ENCODE measurements at places on chromosomes 4 and X.

- no peak for DNase-seq
Measured at GRCh38 chr4:48073567-48074103, 57.1 kb downstream of the NIPAL1 start.

DNA sequence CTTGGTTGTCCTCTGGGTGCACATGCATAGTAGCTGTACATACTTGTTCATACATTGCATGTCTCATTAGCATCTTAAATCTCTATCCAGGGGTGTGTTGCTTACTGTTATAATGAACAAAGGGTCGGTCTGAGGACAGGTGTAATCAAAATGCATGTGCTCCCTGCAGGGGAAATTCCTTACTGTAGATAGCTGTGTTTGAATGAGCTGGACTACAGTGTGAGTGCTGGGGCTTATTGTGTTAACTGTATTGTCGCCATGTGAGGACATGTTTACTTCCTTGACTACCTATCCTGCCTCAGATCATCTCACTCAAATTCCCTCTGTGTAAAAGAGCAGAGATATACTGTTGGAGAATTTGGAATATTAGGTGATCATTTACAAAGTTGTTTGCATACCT is 98.7 kb downstream of the KLHL34 start:
- no peak for DNase-seq

DNA sequence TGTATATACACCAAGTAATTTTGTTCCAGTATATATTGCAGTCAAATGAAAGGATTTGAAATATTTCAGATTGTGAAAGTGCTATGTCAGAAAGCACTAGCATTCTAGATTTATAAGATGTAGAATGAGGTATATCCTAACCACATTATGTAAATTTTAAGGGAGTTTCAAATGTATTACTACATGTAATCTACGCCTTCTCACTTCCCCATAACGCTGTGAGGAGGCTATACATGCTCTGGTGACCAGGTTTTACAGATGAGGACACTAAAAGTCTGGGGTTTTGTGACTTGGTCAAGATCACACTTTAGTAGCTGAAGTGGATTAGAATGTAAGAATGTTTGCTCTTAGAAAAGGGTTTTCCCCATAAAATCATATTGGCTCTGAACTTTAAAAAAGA is 8.1 kb downstream of the ENPEP start:
- no peak for DNase-seq

GRCh38 chr4:48227662-48228061 is 42.0 kb downstream of the TEC start:
- DNase-seq: no peak

DNA sequence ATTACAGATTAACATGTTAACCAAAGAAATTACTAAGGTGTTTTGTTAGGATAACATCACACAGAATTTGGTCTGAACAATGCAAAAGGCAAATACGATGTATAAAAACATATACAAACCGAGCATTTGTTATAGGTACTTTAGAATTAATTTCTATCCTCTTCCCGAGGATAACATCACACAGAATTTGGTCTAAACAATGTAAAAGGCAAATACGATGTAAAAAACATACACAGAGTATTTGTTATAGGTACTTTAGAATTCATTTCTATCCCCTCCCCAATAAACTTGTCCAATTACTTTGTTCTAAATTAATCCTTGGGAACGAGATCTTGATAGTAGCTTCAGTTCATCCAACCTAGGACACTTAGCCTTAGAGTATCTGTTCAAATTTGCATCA is 7.6 kb downstream of the HNRNPDL start:
- peak; percentile 15 for DNase-seq

DNA sequence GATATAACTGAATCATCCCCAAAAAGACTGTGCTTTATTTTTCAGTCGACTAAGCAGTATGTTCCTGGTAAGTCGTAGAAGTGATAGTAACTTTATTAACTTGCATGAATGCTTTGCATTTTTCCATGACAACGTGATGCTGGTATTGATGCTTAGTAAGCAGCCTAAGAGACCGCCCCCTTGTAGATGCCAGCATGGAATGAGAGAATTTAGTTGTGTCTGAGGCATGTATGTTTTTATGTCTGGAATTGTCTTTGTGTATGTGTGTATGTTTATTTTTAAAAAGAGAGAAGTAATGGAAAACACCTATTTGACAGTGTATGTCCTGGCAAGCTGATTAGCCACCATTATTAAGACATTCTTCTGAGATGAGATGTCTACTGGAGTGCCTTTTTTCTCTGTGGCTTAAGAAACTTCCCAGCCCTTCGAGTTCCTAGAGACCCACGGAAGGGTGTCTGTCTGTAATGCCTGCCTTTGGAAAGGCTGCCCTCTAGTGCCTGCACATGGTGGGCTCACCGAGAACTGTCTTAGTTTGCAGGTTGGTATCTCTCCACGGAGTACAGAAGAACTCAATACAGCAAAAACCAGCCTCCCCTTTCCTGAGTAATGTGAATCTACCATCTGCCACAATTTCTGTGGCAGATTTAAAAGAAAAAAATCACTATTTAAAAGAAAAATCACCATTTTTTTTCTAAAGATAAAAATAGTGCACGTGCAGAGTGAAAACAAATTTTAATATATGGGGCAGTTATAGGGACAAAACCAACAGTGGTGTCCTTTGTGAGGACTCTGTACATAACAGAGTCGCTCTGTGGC is 85.9 kb downstream of the AASDH start:
- DNase-seq: peak; percentile 84

- DNase-seq: peak; percentile 2
Measured at GRCh38 chr4:120703908-120704307, 218.6 kb downstream of the PRDM5 start.
